Activated naive CD4-positive, alpha-beta T cell treated with anti-CD3 and anti-CD28 coated beads, Interleukin-2, amount 50 U/mL, for 72 hours (primary cell): ENCODE measurements at places on chromosomes 12 and 14. TPM values are rescaled to one million over a fixed set of nuclear protein-coding genes. Genes with fewer than 3 reads are reported as not detected.

The GZMB gene
- 2,337 TPM for total RNA-seq

The OR4K15 gene
- total RNA-seq: not detected

GRCh38 chr12:19970116-19970515, 398.2 kb upstream of the PDE3A start:
- DNase-seq: no peak

- DNase-seq: no peak
Observed at GRCh38 chr14:68591786-68592185, 201.1 kb downstream of the ZFP36L1 start.

- DNase-seq: no peak
Observed at GRCh38 chr14:53432378-53432802, 279.3 kb upstream of the DDHD1 start.

DNA sequence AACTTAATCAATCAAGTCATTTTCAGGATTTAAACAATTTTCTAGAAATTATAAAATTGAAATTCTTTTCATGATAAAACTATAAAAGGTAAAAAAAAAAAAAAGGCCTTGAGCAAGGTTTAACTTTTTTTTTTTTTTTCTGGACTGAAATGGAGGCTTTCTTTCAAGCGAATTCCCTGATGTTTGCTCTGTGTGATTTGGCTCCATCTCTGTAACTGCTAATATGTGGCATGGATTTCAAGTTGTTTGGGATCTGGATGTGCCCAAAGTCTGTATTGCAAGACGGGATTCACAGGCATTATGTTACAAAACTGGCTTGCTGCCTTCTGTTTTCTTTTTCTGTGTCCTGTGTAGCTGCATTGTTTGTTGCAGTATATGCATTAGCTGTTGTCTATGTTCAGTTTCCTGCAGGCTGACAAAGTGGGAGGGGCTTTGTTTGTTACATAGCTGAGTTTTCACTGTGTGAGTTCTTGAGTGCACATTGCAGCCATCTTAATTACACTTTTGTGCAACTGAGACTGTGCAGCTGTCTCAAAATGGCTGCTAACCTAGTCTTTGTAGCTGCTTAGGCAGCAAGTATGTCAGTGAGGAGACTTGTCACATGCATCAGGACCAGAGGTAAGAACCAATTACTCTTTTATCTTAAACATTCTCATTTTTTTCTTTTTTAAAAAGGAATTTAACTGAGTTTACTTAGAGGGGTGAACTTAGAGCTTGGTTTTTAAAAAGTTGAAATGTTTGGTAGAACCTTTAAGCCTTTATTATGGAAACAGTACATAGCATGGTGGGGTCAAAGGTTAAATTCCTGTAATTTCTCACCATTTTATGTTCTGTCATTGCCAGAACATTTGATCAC, 19.5 kb downstream of the ATF7IP start:
- no peak for DNase-seq

DNA sequence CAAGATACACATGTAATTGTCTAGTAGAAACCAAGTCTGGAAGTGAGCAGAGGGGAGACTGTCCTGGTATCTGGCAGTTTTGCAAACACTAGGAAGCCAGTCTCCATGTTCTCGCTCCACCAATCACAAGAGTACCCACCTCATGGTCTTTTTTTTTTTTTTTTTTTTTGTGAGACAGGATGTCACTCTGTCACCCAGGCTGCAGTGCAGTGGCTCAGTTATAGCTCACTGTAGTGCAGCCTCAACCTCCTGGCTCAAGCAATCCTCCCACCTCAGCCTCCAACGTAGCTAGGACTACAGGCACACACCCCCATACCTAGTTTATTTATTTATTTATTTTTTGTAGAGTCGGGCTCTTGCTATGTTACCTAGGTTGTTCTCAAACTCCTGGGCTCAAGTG, 189.2 kb downstream of the EFCAB11 start:
- DNase-seq: no peak

DNA sequence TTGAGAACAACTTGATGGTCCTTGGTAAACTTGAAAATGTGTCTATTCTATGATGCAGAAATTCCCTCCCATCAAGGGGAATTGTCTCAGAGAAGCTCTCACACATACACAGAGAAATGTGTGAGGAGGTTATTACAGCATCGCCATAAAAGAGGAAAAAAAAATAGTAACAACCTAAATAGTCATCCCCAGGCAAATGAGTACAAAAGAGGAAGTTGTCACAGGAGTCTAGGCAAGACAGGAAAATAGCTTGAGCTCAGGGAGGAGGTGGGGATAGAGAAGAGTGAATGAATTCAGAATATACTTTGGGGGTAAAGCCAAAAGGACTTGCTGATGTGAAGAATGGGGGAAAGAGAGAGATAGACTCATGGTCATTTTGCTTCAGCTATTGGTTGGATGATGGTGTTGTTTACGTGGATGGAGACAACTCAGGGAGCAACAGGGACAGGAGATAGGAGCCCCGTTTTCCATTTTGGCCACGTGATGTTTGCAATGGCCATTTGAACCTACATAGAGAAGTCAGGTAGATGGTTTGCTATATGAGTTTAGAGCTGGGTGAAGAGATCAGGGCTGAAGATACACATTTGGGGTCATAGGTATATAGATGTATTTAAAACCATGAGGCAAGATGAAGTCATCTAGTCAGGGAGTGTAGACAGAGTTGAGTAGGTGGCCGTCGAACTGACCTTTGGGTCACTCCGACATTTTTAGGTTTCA, 20.3 kb downstream of the LRRC74A start:
- DNase-seq: no peak

DNA sequence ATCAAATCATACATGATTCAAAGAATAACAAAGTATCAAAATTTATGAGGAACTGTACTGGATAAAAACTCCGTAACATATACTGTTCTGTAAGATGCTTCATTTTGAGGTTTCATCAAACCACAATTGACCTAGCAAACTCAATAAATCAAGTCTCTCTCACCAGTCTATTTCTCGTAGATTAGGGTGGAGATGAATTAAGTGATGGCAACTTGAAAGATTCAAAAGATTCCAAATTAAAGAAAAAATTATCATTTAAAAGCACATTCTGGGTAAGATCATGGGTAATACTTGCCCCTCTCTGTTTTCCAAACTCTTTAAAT, 74.4 kb downstream of the PAPLN start:
- no peak for DNase-seq
